Cerebellum (tissue), 4 donors: ENCODE measurements at places on chromosomes 3 and 15.
A peak's percentile ranks its signal among the peaks of the same experiment; 100 is the strongest.

GRCh38 chr15:87312221-87312620 lies 944.3 kb downstream of the NTRK3 start:
- DNase-seq, result no peak

DNA sequence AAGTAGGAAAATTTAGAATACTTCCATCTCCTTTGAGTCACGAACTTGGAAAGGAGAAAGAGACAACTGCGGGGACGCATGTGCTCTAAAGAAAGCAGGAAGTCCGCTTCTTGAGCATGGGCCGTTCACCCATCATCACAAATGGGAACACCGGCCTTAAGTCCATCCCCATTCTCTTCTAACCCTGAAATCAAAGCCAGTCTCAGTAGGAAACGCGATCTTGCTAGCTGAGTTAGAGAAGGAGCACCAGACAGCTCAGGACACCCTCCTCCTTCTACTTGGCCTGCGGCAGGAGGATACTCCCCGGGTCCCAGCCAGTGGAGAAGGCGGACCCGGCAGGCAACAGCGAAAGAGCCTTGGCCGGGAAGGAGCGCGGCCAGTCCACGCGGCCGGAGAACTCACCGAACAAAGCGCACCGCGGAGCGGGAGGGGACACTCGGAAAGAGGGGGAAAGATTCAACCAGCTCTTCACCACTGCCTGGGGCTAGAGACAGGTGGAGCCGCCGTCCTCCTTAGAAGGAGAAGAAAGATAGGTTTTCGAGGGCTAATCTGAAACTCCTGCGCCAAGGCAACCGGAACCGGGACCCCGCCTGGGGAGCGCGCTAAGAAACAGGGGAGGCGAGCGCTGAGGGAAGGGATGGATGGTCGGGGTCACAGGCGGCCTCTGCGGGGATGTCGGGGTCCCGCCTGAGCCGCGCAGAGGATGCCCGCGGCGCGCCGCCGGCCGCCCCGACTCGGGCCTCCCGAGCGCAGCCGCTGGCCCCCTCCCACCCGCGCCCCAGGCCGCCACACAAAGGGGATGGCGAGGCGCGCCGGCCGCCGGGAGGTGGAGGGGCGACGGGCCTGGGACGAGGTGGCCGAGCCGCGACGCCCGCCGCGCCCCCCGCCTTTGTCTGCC lies 818 bp downstream of the SLC4A7 start:
- peak; percentile 35 for DNase-seq

- no peak for DNase-seq
Observed at GRCh38 chr3:197713477-197713822, 23.3 kb downstream of the RUBCN start.

DNA sequence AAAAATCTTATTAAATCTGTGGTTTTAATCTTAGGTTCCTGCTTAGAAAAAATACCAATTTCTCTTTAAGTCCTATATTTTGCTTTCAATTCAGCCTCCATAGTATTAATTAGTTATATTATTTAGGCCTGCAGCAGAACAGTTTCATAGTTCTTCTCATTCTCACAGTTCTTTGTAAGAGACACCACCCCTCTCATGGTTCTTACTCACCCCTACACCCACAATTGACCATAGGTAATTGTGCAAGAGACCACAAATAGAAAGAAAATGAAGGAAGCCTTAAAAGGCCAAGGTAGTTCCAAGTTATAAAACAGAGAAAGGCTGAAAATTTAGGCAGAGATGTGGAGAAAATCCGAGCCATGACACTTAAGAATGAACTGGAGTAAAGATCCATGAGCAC lies 415.3 kb downstream of the TIGIT start:
- DNase-seq, result no peak

DNA sequence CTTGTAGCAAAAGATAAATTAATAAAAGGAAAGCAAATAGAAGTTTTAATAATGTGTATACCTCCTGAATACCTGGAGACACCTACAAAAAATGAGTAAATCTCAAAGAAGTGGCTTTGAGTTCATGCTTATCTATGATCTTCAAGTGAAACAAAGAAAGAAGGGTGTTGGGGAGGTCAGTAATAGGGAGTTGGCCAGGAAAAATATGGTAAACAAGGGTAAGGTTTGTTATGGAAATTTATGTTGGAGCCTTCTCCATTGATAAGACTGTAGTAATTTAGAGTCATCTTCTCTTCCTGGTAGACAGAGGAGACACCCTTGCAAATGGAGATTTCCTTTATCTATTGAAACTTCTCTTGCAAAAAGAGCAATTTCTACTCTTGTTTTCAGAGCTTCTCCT lies 6.6 kb upstream of the CCR8 start:
- no peak for DNase-seq

GRCh38 chr3:162534431-162534830 lies 1037.8 kb downstream of the OTOL1 start:
- DNase-seq, result no peak

DNA sequence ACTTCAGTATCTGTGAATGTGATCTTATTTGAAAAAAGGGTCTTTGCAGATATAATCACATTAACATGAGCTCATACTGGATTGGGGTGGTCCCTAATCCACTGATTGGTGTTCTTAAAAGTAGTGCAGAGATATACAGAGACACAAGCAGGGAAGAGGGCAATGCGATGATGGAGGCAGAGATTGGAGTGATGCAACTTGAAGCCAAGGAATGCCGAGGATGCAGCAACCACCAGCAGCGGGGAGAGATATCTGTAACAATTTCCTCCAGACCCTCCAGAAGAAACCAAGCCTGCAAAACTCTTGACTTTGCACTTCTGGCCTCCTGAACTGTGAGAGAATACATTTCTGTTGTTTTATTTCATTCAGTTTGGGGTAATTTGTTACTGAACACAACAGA lies 171.0 kb upstream of the MBNL1 start:
- no peak for DNase-seq

GRCh38 chr15:68700455-68701123 lies 120.1 kb downstream of the ANP32A start:
- DNase-seq, result peak; percentile 84

DNA sequence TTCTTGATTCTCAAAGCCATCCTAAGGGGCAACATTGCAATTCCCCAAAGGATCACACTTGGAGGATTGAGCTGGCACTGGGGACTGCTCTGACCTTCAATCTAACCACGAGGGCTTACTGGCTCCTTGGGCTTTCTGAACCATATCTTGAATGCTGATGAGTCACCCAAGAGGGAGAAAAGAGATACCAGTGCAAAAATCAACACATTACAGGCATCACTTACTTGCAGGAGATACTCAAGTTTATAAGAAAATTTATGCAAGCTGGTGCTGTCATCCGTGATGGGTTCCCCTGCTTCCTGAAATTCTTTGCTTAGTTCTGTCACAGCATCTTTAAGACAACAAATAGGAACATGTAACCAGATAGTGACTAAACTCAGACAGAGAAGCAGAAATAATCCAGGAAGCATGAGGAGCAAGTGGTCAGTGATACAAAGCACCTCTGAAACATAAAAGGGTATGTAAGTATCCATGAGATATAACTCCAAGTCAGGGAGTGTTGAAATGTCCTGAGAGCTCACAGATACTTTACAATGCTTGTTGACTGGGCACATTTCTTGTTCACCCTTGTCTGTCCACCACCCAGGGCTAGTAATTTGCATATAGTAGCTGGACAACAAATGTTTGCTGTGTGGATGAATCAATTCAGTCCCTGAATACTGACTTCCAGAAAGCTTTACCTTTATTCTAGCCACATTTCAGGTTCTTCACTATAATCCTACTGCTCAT lies 14.1 kb downstream of the FYCO1 start:
- no peak for DNase-seq

DNA sequence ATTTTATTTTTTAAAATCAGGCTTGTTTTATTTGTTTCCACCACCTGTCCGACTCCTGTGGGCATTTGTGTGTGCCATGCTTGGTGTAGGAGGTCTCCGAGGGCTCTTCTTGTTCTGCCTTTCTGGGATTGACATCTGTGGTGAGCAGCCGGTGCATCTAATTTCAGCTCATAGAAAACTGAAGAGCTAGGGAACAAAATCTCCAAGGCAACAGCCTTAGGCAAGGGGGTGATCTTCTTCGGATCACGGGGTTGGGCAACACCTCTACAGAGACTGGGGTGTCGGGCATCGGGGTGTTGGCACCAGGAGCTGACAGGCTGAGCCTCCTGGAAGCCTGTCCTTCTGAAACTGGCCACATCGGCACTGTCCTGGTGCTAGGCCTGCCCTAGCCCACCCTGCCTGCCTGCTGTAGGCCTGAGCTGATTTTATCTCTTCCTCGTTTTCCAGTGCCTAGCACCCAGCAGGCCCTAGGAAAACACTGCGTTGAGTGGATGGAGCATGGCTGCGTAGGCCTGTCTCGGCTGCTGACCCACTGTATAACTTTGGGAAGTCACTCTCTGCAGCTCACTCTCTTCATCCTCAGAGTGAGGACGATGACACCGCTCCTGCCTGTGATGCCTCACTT lies 10.3 kb downstream of the CHCHD6 start:
- no peak for DNase-seq

DNA sequence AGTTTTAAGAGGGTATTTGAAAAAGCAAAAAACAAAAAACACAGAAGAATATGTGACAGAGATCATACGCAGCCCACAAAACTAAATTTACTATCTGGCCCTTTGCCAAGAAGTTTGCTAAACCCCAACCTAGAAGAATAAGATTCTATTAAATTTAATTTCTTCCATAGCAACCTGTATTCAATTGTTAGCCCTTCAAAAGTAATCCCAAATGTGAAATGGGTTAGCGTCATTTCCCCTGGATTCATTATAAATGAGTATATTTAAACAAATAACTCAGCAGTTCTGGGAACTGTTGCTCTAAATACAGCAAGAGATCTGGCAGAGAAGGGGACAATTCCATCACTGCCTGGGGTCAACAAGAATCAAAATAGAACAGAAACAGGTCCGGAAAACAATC lies 56.8 kb downstream of the CERS3 start:
- DNase-seq, result no peak

DNA sequence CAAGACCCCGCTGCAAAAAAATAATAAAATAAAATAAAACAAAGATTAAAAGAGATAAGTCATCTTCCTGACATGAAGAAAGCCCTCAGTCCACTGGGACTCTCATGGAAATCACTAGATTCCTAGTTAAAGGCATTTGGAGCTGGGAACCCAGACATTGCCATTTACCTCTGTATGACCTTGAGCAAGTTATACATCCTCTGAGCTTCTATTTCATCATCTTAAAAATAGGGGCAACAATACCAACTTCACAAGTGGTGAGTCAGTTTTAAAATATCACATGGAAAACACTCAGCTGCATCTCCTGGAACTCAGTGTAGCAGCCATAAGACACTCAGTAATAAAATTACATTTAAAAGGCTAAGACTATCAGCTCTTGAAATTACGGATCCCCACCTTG lies 334.8 kb downstream of the ERC2 start:
- no peak for DNase-seq
